ENCODE measurements at places on chromosomes 3 and 15.

DNA sequence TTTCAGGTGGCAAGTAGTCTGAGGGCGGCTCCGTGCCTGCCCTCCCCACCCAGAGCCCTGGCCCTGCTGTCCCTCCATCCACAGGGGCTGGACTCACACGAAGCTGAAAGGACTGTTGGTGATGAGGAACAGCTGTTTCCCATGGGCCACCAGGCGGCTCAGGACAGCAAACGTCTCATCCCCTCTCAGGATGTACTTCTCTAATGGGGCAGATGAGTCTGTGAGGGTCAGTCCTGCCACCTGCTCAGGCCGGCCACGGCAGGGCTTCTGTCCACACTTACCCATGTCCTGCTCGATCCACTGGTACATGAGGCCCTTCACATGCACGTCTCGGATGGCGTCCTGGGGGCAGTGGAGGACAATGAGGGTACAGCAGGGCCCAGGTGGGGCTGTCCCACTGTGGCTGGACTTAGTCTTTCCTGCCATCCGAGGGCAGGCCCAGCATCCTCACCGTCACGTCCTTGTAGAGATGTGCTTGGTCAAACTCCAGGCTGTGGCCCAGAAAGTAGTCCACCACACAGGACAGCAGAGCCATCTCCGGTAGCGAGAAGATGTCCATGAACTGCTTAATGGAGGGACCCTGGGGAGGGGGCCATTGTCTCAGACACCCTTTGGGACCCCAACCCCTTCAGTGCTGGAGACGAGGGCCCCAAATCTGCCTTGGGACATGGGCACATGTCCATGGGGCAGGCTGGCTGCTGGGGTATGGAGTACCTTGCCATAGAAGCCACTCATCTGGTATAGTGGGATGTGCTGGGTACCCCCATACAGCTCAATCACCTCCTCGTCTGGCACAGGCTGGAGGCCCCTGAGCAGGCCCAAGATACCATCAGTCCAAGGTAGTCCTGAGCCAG, 5.7 kb downstream of the NT5DC2 start:
- DNase-seq: peak; percentile 11

DNA sequence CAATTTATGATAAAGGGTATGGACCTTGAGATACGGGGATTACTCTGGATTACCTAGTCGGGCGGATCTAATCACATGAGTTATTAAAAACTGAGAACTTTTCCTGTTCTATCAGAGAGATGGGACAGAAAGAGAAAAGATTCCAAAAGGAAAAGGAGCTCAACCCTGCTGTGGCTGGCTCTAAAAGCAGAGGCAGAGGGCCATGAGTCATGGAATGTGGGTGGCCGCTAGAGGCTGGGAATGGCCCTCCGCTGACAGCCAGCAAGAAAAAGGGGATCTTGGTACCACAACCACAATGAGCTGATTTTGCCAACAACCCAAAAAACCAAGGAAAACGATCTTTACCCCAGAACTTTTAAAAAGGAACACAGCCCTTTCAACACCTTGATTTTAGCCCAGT, 210.0 kb downstream of the MAGI1 start:
- DNase-seq: no peak

DNA sequence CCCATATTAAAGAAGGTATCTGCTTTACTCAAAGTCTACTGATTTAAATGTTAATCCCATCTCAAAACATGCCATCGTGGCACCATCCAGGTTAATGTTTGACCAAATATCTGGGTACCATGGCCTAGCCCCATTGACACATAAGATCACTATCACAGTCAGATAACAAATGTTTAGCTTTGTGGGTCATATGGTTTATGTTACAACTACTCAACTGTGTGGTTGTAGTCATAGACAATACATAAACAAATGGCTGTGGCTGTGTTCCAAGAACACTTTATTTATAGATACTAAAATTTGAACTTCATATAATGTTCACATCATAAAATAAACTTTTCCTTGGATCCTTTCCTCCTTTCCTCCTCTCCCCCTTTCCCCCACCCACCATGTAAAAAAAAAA, 9.8 kb upstream of the SNRPN start:
- DNase-seq: no peak

DNA sequence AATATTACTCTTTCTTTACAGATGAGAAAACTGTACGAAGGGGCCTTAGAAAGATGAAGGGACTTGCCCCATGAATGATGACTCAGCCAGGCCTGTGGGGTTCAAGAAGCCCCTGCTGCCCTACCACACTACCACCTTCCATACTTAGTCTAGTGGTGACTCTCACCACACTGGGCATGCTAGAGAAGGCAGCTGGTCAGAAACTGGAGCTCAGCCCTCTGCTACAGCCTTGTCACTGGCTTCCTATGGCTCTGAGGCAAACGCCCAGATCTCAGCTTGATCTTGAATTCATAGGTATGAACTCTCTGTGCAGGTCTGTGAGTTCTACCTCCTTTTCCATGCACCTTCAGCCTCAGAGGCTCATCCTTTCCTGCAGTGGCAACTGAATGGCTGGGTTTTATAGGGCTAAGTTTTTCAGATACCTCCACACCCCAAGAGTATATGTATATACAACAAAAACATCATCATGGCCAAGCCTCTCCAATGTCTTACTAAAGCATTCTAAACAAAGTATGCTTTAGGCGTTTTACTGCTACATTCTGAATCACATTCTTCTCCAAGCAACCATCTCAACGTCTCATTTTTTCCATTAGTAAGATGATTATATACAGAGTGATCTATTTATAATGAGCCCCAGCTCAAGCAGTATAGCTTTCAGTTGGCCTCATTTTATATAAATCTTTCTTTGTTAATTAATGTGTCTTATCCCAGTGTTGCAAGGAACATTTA, 234.1 kb downstream of the GREM1 start:
- no peak for DNase-seq

- no peak for DNase-seq
Measured at GRCh38 chr15:33494306-33494705, 183.5 kb downstream of the RYR3 start.

GRCh38 chr3:20652231-20652986, 466.4 kb upstream of the SGO1 start:
- DNase-seq: no peak

GRCh38 chr3:112888381-112889085, 41.9 kb upstream of the CD200R1L start:
- no peak for DNase-seq

- no peak for DNase-seq
Measured at GRCh38 chr3:31546162-31546561, 13.4 kb downstream of the STT3B start.

DNA sequence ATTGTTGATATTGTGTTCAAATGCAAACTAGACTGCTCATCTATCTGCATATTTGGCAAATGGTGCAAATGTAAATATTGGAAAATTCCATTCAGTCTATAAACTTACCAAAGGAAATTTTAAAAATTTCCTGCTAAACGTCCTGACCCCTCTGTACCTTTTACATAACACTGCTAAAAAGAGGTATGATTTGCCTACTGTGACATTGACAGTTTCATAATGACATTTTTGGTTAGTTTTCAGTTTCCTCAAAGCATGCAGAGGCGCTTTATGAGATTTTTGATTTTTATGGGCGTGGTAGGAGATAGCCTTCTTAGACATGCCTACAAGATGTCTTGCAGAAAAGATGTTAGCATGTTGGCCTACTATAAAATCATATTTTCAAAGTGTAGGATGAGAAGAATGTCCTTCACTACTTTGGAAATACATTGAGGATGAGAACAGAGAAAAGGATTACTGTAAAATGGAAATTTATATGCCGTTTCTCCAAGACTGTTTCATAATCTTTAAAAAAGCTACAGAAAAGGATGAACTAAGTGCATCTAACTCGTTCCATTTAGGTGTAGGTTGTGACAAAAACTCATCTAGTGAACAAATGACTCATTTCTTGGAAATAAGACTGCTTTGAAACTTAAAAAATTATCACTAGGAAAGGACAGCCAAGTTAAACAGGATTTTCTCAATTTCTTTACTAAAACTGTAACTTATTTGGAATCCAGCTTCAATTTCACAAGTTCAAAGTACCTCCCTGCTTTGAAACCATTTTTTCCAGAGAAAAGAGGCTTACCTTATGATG, 14.5 kb upstream of the ISLR start:
- DNase-seq: no peak

DNA sequence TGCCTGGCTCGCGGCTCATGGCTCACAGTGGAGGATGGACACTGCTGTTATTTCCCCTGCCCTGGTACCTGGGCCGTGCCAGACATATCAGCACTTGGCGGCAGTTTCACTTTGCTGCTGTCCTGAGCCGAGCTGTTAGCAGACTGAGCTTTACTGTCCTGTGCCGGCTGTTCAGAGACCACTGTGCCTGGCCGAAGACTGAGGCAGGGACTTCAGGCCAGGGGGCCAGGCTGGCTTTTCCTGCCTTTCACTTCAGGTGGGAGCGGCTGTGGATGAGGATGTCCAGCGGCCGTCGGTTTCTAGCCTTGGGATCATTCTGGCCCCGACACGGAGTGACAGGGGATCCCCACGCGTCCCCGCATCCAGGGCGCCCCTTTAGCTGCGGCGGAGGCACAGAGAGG, 1.1 kb downstream of the ATP10A start:
- DNase-seq: no peak

GRCh38 chr15:95557226-95558046, 773.1 kb upstream of the NR2F2 start:
- no peak for DNase-seq

GRCh38 chr15:58608129-58608590, 141.3 kb downstream of the ADAM10 start:
- DNase-seq: no peak

DNA sequence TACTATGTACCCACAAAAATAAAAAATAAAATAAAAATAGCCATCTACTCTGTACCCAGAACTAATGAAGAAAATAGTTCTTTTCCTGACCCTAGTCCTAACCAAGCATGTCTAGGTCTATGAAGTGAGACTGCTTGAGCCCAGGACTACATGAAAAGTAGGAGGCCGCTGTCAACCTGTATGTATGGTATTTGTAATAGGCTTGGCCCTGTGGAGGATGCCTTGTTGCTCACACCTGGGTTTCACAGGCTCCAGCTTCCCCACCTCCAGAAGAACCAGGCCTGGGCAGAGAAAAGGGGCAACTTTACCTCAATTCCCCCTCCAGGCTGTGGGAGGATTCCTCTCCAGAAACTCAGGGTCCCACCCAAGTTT, 6.8 kb upstream of the PKM start:
- DNase-seq: no peak

- DNase-seq: no peak
Measured at GRCh38 chr15:81896356-81896755, 149.5 kb downstream of the MEX3B start.

- no peak for DNase-seq
Measured at GRCh38 chr3:64470436-64470835, 217.4 kb downstream of the ADAMTS9 start.

DNA sequence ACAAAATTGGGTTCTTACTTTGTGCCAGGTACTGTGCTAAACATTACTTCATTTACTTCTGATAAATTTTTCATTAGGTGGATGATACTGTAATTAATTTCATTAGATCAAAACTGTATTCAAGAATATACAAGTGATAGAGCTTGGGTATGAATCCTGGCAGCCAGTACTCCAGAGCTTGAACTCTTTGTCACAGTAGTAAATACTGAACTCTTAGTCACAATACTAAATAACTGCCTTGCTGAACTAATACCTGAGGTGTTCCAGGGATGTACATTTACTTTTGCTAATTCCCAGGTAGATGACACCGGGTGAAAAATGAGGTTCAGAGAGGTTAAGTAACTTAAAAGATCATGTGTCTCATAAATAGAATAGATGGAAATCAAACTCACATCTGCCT, 20.3 kb downstream of the FXR1 start:
- DNase-seq: no peak

- DNase-seq: no peak
Measured at GRCh38 chr15:30063835-30064546, 18.8 kb upstream of the GOLGA8J start.

- DNase-seq: no peak
Measured at GRCh38 chr3:165883117-165883516, 45.9 kb upstream of the BCHE start.

GRCh38 chr3:58625196-58625824, 41.3 kb downstream of the FAM3D start:
- no peak for DNase-seq

GRCh38 chr3:7000501-7000900, 139.6 kb downstream of the GRM7 start:
- DNase-seq: no peak

DNA sequence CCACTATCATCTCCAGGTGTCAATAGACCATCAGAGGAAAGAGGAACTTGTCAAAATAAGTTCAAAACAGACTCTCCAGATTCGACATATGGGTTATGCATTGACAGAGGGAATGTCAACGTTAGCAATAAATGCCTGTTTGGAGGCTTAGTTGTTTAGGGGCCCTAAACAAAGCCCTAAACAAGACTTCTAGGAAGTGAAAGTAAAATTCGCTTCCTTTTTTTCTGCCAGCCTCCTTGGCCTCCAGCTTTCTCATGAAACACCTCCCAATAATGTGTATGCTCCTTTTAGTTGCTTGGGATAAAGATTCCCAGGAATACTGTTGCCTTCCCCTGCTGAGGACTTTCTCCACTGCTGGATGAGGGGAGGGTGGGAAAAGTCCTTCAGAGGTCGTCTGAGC, 70.9 kb upstream of the ARNT2 start:
- no peak for DNase-seq

DNA sequence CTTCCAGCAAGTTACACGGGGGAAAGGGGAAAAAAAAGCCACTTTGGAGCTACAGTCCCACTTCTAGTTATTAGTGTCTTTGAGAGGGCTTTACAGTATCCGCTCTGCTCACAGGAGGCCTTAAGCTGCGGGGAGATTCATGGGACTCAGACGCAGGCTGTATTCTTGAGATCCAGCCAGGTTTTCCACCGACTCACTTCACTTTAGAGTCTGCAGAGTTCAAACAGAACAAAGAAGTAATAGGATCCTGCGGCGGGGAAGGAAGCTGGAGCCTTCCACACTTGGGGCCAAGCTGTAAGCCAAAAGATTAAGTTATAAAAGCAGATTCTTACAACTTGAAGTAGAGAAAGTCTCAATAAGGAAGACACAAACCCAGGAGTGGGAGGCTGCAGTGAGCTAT, 60.2 kb upstream of the FAM174B start:
- DNase-seq: no peak

- DNase-seq: no peak
Measured at GRCh38 chr15:80107774-80108173, 45.0 kb upstream of the FAH start.

DNA sequence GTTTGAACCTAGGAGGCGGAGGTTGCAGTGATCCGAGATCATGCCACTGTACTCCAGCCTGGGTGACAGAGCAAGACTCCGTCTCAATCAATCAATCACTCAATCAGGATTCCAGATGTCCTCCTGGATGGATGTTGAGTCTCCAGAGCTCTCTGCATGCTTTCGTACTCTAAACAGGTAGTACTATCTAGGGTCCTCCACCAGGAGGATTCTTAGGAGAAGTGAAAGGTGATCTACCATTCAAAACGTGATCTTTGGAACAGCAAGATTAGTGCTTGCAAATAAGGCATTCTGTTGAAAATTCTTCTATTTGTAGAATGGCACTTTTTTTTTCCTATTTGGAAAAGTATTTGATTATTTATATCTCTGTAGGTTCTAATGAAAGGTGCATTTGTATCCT, 34.3 kb downstream of the CNOT10 start:
- no peak for DNase-seq
